ENCODE measurements at places on chromosomes 5 and 9.

DNA sequence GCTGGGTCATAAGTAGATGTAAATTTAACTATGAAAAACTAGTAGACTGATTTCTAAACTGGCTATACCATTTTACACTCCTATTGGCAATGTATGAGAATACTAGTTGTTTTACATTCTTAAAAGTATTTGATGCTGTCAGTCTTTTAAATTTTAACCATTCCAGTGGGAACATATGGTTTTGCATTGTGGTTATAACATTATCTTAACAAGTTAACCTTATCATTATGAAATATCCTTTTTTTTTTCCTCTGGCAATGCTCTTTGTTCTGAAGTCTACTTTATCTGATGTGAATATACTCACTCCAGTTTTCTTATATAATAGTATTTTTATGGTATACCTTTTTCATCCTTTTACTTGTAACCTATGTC, 548.9 kb upstream of the CLINT1 start:
- no peak for DNase-seq

DNA sequence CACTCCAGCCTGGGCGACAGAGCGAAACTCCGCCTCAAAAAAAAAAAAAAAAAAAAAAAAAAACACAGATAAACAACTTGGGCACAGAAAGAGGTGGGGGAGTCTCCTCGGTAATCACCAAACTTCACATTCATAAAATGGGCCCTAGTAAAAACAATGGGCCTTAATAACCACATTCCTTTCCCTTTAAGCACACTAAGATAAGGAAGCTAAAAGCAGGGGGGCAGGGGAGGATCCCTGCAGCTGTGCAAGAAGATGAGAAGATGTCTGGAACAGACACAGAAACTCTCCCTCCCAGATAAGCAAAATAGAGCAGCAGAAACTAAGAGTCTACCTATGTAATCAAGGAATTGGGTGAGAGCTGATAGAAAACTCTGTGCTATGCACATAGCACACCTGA, 111.2 kb upstream of the FAM174A start:
- DNase-seq: no peak

- no peak for DNase-seq
Observed at GRCh38 chr5:73188764-73189531, 16.0 kb downstream of the TMEM174 start.

DNA sequence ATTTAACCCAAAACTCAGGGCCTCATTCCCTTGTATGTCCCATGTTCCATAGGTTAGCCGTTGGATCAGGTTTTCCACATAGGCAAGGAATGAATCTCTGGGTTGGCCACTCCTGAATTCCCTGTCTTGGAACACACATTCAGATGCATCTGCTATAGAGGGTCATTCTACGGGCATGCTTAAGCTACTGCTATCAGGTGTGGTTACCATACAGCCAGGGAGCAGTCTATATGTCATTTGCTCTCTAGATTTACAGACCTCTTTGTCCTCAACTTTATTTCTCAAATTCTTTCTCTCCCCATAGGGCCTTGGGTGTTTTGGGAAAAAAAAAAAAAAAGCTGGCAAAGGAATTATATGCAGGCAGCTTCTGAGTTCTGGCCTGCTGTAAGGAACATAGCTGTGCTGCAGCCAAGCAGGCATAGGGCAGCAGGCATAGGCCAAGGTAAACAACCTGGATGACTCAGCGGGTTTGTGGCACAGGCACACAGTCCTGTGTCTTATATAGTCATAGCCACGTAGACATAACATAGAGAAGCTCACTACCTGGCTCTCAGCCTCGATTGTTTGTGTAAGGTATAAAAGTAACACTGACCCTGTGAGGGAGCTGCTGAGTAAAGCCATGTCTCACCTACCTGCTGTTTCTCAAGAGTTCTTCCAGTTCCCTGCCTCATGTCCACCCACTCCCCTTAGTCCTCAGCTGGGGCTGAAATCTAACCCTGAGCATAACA, 141.5 kb downstream of the OSTF1 start:
- no peak for DNase-seq

DNA sequence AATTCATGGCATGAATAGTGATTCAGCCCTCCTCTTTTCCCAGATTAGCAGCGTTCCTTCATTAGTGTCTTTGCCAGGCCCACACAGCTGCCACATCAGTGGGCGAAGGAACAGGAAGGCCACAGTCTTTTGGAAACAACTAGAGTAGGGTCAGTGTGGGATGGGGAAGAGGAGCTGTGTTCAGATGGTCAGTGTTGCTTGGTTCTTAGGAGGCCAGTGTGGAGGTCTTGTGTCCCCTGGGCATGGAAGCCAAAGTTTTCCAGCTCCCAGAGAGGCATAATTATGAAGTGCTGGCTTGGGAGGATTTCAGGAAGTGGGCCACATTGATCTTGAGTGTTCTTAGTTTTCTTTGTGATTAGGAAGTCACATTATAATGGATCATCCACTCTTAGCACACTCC, 269.6 kb downstream of the PSAT1 start:
- no peak for DNase-seq

GRCh38 chr5:91095313-91095712, 287.8 kb downstream of the ARRDC3 start:
- DNase-seq: no peak

All from ELR (cell line).